ENCODE measurements at places on chromosomes 6 and 20. TPM values are rescaled to one million over a fixed set of nuclear protein-coding genes. Genes with fewer than 3 reads are reported as not detected.

The TOP1 gene
- total RNA-seq = 28.5 TPM

The GSTA4 gene
- total RNA-seq = 28.5 TPM

The TRDN gene
- total RNA-seq = not detected

The DDX43 gene
- total RNA-seq = not detected

The RIMS1 gene
- total RNA-seq = 17.4 TPM

GRCh38 chr20:11056414-11056813 is 382.6 kb upstream of the JAG1 start:
- no peak for DNase-seq

DNA sequence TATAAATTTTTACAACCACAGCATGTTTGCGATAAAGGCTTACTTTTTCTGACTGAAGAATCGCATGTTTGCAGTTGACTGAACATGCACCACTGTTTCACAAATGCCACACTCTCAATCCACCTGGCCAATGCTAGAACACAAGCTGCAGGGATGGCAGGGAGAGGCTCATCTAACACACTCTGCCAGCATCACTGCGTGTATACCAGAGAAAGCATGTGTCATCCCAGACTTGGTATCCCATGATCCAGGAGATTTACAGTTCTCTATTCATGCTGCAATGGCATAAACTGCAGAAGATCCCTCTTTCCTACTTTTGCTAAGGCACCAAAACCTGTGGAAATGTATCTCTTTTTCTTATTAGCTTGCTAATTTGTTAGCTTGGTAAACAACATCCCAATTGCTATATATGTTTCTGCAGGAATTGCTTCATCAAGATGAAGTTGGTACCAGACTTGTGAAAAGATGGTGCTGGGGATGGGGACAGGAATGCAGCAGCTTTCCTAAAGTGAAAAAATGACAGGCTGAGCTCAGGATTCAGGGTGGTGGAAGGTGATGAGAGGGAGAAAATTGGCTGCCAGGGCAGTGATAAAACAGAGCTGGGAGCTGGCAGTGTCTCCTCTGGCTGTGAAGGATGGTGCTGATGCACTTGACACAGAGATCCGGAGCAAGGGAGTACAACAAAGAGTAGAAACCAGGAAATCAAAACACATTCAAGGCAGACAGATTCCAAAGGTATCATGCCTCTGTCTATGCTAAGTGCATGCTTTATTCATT is 186.9 kb downstream of the HIVEP2 start:
- no peak for DNase-seq

- no peak for DNase-seq
These were observed 1.8 kb downstream of the PKIG start for GRCh38 chr20:44584162-44584561.

DNA sequence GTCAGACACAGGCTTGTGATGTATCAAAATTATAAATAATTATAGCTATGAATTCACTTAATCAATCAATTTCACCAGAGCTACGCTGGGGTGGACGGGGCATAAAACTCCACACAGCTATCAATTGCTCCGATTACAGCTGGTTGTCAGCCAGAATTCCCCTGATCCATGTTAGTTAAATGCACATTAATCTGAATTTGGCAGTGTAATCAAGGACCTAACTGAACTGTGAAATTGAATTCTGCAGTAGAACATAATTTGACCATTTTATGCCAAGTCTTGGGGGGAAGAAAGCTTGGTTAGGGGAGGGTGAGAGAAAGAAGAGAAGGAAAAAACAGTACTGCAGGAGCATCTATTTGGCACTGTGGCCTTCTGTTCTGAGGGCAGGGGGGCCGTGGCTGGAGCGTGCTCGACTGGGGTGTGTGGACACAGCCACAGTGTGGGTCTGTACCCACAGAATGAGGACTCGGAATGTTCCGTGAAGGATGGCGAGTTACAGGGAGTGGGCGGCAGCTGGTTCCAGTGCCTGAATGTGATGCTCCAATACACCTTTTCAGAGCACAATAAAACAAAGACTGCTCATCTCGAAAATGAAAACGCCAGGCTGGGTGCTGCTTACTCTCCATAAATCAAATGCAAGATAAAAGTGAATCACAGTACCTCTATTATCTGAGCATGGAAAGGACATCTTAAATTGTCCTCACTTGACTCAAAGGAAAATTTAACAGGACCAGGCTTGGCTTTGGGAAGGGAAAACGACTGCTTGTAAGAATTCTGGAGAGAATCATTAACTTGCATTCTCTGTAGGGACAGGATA is 59.2 kb downstream of the LAMP5 start:
- DNase-seq = no peak

DNA sequence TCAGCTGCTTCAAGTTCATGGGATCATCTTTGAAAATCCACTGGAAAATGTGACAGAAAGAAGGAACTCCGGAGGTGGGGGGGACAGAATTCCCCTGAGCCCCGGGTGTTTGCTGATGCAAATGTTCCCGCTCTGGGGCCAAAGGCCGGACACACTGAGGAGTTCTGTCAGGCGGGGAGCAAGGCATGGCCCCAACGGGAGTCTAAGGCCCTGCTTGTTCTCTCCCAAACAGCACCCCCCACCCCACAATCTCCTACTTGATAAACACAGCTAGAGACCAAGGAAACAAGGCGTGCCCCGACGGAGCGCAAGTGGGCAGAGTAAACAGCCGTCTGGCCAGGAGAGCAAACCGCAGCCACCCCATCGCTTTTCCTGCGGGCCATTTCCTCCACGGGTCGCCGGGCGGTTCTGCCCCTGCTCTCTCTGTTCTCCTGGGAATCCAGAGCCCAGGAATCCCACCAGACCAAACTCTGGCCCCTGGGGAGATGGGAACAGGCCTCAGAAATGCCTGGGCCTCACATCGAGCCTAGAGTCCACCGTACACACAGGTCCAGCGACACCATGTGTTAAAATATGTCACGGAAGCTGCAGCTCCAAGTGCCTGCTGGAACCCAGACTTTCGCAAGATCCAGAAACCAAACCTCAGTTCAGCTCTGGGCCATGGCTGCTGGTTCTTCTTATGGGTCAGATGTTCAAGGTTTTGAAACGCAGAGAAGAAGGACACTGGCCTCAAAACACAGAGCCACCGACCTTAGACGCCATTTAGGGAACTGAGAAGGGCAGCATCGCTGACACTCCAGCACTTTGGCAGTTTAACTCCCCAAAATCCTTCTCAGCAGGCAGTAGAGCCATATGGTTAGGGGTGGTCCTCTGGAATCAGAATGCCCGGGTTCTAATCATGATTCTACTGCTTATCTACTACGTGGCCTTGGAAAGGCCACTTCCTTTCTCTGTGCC is 104.2 kb downstream of the PREX1 start:
- DNase-seq = no peak

- DNase-seq = no peak
These were observed 195.4 kb downstream of the ANKRD60 start for GRCh38 chr20:58033026-58033536.

- DNase-seq = no peak
These were observed 78.1 kb upstream of the FAM83B start for GRCh38 chr6:54768494-54768893.

- no peak for DNase-seq
These were observed 171.1 kb downstream of the WDR27 start for GRCh38 chr6:169530752-169531123.

DNA sequence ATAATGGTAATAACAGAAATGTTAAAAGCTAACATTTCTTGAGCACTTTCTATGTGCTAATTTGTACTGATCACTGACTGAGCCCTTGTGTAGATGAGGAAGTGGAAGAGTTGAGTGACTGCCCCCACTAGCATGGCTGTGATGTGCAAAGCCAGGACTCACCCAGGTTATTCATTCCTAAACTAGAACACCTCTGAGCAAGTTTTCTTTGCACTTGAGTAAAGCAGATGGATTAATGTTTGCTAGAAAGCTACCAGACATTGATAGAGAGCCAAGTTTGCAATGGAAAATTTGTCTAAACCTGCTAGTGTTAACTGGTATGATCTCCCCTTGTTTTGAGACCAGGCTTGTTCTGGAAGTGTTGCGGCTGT is 467.4 kb upstream of the PLCB4 start:
- no peak for DNase-seq

DNA sequence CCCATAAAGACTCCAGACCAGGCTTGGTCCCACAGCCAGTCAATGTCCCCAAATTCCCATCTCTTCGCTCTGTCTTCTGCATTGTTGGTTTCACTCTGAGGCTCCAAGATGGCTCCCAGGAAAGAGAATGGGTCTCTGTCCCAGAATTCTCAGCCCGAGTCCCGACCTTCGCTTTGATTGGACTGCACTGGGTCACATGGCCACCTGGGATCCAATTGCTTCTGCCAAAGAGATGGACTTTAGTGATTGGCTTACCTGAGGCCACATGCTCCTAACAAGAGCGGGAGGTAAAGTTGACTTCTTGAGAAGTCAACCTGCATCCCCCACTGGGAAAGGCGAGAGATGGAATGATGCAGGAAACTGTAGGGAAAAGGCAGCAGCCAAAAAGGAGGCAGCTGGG is 104.7 kb upstream of the PMEPA1 start:
- no peak for DNase-seq

GRCh38 chr6:96522465-96523009 is 931 bp downstream of the UFL1 start:
- no peak for DNase-seq
